HEK293T (cell line): ENCODE measurements at places on chromosomes 5 and 9.
A peak's percentile ranks its signal among the peaks of the same experiment; 100 is the strongest.

DNA sequence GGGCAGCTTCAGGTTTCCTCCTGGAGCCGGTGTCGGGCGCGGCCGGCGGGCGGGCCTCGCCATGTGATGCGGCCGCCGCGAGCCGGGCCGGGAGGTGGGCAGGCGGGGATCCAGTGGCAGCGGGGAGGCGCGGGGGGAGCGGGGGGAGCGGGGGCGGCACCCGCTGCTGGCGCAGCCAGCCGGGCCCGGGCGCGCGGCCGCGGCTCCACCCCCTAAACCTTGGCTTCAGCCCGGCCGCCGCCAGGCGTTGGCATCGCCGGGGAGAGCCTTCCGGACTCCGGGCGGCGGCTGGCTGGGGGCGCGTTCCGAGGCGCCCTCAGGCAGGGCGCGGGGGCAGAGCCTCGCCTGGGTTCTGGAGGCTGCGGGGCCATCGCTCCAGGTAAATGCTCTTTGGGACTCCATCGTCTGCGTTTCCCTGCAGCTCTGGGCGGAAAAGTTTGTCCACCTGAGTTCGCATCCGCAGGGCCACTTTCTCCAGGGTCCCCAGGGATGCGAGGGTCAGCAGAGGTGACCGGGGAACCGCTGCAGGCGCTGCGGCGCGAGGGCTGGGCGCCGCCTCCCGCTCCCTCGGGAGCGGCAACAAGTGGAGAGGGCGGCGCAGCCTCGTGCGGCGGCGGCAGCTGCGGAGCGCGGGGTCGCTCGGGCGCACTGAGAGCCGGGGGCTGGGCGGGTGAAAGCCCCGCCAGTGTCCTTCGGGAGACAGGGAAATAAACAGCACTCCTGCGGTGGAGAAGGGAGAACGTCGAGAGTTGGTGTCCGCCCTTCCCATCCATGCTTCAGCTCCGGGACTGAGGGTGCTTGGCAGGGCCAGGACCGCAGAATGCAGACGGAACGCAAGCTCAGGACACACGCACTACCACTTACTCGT lies at the start of gene ARHGEF28:
TSS of gene ARHGEF28 (plus strand) at position 253 of the 868 bp plus-strand sequence. CDS start 58,656 bp downstream, outside the sequence.
- peak; percentile 61 for DNase-seq

- DNase-seq, result peak; percentile 7
Observed at GRCh38 chr9:16640649-16641048, 229.8 kb downstream of the BNC2 start.

DNA sequence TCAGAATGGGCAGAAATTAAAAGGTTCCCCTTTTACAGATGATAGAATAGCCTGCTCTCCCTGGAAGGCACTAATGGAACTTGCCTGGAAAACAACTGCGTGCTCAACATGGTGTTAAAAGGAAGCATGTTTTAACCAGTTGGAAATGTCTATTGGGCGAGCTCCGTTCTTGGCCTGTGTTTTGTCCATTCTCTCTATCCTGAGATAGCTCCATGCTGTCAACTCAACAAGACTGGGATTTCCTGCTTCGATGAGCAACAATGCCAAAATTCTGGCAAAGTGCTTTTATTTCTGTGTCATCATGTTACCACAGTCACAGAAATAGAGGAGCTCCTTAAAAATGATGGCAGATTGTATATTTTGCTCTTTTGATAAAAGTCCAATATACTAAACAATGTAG lies 198.3 kb downstream of the PLK2 start:
- DNase-seq, result no peak

GRCh38 chr5:78903861-78904260 lies 81.2 kb downstream of the ARSB start:
- no peak for DNase-seq

GRCh38 chr9:78871452-78872331 lies 574.8 kb downstream of the PSAT1 start:
- DNase-seq, result no peak

GRCh38 chr9:134570151-134570621 lies 71.4 kb upstream of the COL5A1 start:
- DNase-seq, result no peak

- no peak for DNase-seq
Observed at GRCh38 chr9:71242081-71242480, 120.7 kb upstream of the TRPM3 start.

DNA sequence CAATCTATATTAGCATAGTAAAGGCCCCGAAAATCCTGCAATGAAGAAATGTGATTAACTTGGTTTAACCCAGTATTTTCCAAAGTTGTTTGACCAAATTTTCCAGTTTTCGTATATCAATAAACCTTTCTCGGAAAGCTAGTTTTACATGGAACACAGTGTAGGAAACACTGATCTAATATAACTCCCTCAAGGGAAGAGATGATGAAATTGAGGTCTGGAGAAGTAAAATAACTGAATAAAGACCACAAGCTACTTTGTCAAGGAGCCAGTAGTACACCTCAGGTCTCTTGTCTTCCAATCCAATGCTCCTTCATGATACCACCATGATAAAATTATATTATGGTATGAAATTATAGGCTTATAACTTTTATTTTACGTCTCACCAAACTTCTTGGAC lies 118.1 kb upstream of the TARS1 start:
- no peak for DNase-seq

DNA sequence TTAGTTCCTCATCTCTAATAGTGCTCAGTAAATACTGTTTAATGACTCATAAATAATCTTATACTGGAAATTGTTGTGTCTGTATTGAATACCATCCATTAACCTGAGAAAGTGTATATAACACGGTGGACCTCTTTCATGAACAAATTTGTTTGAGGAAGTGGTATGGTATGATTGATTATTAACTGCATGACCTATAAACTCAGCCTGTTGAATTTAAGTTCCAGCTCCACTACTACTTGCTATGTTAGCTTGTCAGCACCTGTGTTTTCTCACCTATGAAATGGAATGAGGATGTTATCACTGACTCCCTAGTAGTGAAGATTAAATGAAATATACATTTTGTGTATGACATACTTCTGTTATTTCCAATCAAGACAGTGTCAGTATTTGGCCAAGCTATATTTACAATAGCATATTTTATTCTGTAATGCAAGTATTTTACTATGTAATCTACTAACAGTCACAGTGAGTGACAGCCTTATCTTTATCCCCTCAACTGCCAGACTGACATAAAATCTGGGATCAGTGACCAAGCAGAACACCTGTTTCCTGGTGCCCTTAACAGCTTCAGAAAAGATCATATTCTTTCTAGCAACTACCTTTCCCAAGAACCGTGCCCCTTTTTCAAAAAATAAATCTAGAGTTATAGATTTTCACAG lies 77.3 kb upstream of the ITGA1 start:
- no peak for DNase-seq
